T1000 (cell line): ENCODE measurements at places on chromosomes 16 and 17.
A peak's percentile ranks its signal among the peaks of the same experiment; 100 is the strongest.

GRCh38 chr17:1999557-2000251 lies 25.4 kb downstream of the RTN4RL1 start:
- DNase-seq, result no peak

DNA sequence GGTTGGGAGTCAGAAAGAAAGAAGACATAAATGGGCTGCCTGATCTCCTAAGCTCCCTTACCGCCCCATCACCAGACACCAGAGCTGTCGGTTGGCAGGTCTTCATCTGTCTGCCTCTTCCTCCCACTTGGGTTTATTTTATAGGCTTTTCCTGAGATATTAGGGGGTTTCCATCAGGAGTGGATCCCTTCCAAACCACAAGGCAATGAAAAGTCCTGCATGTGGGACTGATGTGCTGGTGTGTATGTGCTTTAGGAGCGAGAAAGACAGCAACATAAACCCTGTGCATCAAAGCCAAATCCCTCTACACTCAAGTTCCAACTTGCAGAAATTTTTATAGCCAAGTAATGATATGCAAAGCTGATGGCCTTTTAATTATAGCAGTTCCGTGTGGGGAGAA lies 389.5 kb downstream of the SLC39A11 start:
- peak; percentile 46 for DNase-seq

GRCh38 chr16:16014329-16015224 lies 65.2 kb downstream of the ABCC1 start:
- no peak for DNase-seq

DNA sequence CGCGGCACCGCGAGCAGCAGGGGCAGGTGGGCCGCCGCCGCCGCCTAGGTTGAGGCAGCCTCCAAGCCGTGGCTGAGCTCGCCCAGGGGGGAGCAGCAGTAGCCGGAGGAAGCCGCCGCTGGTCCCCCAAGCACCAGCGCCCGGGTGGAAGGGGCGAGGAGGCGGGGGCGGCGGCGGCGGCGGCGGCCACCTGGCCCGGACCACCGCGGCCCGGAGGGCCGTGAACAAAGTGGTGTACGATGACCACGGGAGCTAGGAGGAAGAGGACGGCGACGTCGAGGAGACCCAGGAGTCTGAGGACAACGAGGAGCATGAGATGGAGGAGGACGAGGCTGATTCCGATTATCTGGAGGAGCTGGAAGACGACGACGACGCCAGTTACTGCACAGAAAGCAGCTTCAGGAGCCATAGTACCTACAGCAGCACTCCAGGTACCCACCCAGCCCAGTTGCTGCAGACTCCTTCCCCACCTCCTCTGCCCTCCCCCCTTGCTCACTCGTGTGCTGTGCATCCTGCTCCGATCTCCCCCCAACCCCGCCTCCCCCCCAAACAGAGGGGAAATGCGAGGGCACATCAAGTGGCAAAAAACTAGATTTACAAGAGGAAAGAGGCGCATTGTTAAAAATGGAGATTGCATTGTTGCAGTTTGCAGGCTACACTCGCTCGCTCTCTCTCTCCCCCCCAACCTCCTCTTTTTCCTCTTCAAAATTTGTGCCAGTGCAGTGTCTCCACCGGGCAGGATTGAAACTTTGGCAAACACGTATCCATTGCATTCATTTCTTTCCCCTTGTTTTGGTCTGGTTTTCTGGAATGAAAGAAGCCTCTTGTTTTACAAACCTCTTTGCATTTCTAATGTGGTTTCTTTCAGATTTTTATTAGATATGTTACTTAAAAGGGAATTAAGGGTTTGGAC lies 41.8 kb upstream of the AMZ2 start:
- DNase-seq, result peak; percentile 59

- no peak for DNase-seq
Measured at GRCh38 chr16:25875956-25876598, 184.3 kb downstream of the HS3ST4 start.

- DNase-seq, result no peak
Measured at GRCh38 chr16:5841974-5842373, 744.4 kb upstream of the EEF2KMT start.

- no peak for DNase-seq
Measured at GRCh38 chr17:50679008-50679544, 28.6 kb downstream of the ANKRD40 start.

DNA sequence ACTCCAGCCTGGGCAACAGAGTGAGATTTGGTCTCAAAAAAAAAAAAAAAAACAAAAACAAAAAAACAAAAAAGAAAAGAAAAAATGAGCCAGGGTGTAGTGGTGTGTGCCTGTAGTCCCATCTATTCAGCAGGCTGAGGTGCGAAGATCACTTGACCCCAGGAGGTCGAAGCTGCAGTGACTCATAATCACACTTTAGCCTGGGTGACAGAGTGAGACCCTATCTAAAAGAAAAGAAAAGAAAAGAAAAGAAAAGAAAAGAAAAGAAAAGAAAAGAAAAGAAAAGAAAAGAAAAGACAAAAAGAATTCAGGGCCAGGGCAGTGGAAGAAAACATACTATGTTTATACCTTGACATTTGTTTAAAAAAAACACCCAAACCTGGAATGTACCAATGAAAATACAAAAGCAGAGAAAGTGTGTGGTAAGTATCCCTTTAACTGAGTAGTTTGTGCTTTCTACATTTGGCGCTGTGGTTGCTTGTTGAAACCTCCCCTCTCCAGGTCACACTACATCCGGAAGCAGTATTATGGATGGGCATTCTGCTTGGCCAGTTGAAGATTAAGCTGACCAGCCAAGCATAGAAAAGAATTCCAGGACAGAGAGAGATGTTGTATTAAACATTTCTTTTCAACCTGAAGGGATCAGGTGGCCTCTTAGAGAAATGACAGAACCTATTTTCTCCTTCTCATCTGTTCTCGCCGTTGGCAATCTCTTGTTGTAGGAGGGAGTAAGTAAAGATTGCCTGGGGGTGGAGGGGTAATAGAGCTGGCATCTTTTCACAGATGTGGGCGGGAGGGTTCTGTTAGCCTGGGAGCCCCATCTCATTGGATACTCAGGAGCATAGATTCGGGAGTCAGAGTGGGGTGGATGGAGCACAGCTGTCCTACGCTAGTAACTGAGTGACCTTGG lies 12.1 kb upstream of the PRKCB start:
- no peak for DNase-seq

- DNase-seq, result no peak
Measured at GRCh38 chr17:79852748-79853147, 13.5 kb upstream of the CBX4 start.

DNA sequence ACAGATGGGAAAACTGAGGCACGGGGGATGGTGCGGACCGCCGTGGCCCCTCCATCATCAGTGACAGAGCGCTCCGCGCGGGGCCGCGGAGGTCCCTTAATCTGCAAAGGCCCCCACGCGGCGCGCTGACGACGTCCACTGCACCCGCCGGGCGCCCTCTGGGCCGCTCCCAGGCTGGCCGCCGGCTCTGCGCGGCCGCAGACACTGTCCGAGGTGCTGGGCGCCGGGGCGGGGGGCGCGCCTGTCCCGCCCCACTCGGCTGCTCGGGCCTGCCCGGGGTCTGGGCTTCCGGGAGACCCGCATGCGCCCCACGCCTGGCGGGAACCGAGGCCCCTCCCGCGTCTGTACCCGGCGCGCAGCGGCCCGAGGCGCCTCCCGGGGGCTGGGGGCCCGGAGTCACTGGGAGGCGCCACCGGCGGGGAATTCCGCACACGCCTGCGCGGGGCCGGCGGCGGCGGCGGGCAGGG lies 550 bp upstream of the RNF213 start:
- peak; percentile 68 for DNase-seq

DNA sequence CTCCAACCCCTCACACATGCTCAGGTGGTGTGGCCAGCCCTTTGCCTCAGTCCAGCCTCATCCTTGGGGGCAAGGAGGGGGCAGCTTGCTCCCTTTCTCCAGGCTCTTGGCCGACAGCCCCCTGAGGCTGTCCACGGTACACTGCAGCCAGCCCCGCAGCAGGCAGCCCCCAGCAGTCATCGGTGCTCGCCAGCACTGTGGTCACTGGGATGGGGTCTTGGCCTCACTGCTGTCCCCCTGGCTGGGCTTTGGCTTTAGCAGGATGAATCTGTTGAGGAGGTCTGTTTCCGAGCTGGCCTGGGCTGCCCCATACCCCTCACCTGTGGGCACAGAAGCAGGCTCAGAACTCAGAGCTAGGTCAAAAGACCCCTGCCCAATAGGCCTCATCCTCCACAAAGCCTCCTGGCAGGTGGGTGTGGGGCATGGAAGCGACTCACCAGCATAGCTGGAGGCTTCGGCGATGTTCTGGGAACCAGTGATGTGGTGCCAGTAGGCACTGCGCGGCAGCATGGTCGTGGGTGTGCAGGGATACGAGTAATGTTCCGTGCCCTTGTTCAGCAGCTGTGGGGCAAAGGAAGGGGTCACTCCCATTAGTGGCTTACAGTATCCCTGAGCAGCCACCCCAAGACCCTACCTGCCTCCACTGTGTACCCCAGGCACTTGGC lies 10.8 kb downstream of the POLR2C start:
- no peak for DNase-seq

DNA sequence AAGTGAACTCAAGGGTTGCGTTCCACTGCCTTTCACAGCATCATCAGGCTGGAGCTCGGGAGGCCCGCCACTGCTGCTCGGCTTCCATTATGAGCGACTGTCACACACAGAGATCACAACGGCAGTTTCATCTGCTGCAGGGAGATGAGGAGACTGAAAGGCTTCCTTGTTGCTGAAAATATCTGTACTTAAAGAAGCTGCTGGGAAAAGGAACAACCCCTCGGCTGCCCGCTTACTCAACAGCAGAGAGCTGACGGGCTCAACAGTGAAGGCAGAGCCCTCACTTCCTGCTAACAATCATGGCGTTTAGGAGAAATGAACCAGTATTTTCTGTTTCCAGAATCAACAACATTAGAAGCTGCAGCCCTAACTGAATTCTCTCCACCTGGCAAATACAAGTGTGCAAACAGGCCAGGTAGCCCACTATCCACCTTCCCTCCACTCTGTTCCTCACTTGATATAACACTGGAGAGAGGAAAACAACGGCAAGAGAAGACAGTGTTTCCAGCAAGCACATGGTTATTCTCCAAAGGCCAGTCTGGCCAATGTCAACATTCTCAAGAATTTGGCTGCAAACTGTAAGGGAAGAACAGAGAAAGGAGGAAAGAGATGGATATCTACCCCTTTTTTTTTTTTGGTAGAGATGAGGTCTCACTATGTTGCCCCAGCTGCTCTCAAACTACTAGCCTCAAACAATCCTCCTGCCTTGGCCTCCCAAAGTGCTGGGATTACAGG lies 33.7 kb downstream of the MBTPS1 start:
- no peak for DNase-seq

- DNase-seq, result no peak
Measured at GRCh38 chr17:65697661-65698060, 136.2 kb upstream of the AXIN2 start.

- no peak for DNase-seq
Measured at GRCh38 chr16:55289353-55289752, 34.6 kb upstream of the IRX6 start.

- no peak for DNase-seq
Measured at GRCh38 chr16:12201216-12201615, 224.7 kb downstream of the SNX29 start.

DNA sequence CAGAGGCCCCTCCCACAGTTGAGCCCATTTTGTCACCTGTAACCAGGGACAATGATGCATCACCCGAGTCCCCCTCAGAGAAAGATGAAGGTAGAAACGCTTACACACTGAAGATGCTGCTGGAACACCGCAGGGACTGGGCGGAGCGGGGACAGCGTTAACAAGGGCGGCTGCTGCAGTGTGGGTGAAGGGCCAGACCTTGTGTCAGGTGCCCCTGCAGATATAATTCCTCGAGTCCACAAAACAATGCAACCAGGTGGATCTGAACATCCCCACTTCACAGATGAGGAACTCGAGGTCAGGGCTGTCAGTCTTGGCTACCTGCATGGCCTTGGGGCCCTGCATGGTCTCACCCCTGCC lies 6.3 kb upstream of the MAPK7 start:
- no peak for DNase-seq
